ENCODE measurements at places on chromosomes 7 and 10. TPM values are rescaled to one million over a fixed set of nuclear protein-coding genes. Genes with fewer than 3 reads are reported as not detected.

DNA sequence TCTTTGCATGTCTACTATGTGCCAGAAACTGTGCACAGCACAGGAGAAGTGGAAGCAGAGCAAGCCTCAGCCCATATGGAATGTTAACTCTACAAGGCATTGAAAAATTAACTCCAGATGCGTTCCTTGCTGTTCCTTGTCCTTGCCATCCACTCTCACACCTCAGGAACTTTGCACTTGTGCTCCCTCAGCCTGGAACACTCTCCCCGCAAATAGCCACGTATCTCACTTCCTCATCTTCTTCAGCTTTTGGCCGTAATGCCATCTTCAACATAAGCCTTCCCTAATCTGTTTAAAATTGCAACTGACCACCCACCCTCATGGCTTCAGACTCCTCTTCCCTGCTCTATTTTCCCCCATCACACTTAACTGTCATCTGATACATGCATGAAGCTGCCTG, 83.2 kb upstream of the CAPZA2 start:
- no peak for DNase-seq
- H3K36me3 ChIP-seq, result no peaks in the 10 kb centered on the region
- no peaks in the 10 kb centered on the region for H3K27me3 ChIP-seq
- H3K4me3 ChIP-seq, result no peak overlapping the region
- H3K27ac ChIP-seq, result no peak overlapping the region
- peaks cover 16% of the 10 kb centered on the region for H3K4me1 ChIP-seq

DNA sequence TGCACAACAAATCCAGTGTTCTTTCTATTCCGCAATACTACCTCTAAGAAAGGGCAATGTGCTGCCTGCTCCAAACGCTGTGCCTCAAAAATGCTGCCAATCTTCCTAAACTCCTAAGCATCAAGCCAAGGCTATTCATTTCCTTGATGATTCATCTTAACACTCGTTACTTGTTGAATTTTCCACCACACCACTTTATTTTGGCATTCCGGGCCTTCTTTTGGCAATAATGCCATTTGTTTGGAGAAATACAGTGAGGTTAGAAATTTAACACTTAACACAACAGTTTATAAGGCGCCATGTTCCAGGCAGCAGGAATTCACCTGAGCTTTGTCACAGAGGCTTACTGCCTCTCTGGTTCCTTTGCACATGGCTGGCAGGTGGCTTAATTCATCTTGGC, 82.6 kb upstream of the ABCB5 start:
- no peaks in the 10 kb centered on the region for H3K27me3 ChIP-seq
- no peak overlapping the region for H3K4me3 ChIP-seq
- H3K4me1 ChIP-seq, result no peaks in the 10 kb centered on the region
- no peak for DNase-seq

Gene CAMK2B
- 98.0 TPM for total RNA-seq

- H3K27ac ChIP-seq, result no peak overlapping the region
- no peak for DNase-seq
- no peak overlapping the region for H3K4me3 ChIP-seq
- H3K36me3 ChIP-seq, result no peaks in the 10 kb centered on the region
- H3K4me1 ChIP-seq, result no peaks in the 10 kb centered on the region
- H3K27me3 ChIP-seq, result no peaks in the 10 kb centered on the region
Observed at GRCh38 chr10:61742812-61743211, 80.1 kb downstream of the CABCOCO1 start.

Gene PLAU
- total RNA-seq, result 4.9 TPM

DNA sequence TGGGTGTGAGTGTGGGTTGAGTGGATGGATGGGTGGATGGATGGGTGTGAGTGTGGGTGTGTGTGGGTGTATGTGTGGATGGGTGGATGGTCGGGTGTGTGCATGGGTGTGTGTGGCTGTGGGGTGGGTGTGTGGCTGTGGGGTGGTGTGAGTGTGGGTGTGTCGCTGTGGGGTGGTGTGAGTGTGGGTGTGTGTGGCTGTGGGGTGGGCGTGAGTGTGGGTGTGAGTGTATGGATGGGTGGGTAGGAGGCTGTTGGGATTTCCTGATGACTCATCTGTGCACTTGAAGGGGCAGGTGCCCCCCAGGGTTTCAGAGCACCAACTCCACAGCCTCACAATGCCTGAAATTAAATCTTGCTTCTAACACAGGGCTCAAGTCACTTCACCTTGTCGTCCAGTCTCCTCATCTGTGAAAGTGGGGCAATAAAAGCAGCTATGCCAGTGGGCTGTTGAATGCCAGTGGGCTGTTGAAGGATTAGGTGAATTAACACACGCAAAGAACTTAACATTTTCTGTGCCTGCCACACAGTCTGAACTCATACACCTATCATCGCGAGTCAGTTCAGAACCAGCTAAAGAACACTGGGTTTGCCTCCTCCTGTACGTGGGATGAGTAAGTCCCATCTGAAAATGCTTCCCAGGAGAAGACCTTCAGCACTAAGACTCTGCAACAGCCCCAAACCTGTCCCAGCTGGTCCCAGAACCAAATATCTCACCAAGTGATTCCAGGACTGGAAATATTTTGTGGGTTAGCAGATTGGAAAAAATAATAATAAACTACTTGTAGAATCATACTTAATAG, 32.0 kb downstream of the SFMBT2 start:
- no peaks in the 10 kb centered on the region for H3K27me3 ChIP-seq
- H3K36me3 ChIP-seq, result peaks cover 18% of the 10 kb centered on the region
- H3K4me1 ChIP-seq, result peaks cover 25% of the 10 kb centered on the region
- H3K27ac ChIP-seq, result no peak overlapping the region
- no peak overlapping the region for H3K4me3 ChIP-seq
- DNase-seq, result no peak

GRCh38 chr7:127209886-127210285, 42.9 kb downstream of the GRM8 start:
- H3K27me3 ChIP-seq, result peaks cover 60% of the 10 kb centered on the region
- H3K27ac ChIP-seq, result no peak overlapping the region
- DNase-seq, result no peak
- H3K4me3 ChIP-seq, result no peak overlapping the region

Gene C10orf71
- 136 TPM for total RNA-seq

DNA sequence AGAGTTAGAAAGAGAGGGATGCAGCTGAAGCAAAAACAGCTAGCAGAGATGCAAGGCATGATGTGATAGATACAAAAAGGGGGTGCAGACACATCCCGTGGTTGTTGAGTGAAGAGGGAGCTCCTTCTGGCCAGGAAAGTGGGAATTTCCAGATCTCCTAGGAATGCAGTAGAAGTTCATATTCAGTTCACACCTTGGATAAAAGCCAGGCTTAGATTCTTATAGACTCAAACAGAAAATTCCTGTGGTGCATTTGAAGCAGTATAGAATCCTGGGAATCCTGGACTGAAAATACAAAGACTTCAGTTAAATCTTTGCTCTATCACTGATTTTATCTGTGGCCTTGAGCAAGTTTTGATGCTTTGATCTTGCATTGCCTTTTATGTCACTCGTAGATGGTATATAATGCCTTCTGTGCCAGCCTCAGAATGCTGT, 33.9 kb downstream of the SGPL1 start:
- no peaks in the 10 kb centered on the region for H3K27me3 ChIP-seq
- no peak overlapping the region for H3K4me3 ChIP-seq
- peaks cover 18% of the 10 kb centered on the region for H3K4me1 ChIP-seq
- DNase-seq, result no peak
- H3K36me3 ChIP-seq, result peaks cover 40% of the 10 kb centered on the region
- no peak overlapping the region for H3K27ac ChIP-seq

Gene IFIT2
- total RNA-seq, result 4.5 TPM

DNA sequence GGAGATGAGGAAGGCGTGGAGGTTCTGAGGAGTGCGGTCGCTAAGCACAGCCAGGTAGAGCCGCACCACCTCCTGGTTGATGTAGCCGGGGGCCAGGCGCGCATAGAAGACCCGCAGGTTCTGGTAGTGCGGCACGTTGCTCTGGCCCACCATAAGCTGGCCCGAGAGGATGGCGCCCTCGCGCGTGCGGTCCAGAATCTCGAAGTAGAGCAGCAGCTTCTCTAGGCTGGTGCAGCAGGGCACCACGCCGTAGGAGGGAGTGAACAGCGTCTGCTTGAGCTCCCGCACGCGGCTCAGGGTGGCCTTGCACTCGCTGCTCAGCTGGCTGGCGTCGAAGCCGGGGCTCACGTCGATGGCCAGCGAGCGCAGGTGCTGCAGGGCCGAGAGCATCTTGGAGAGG, 77.8 kb upstream of the TNRC18 start:
- H3K4me1 ChIP-seq, result peaks cover 8% of the 10 kb centered on the region
- DNase-seq, result no peak
- H3K36me3 ChIP-seq, result peaks cover 38% of the 10 kb centered on the region

Gene TMEM130
- not detected for total RNA-seq

Gene GNGT1
- not detected for total RNA-seq

GRCh38 chr7:132279718-132280117, 296.6 kb downstream of the PLXNA4 start:
- H3K27ac ChIP-seq, result no peak overlapping the region
- H3K4me1 ChIP-seq, result peaks cover 10% of the 10 kb centered on the region
- H3K27me3 ChIP-seq, result no peaks in the 10 kb centered on the region
- DNase-seq, result no peak

- H3K27ac ChIP-seq, result peak overlapping the region; percentile 91
- peak overlapping the region; percentile 44 for H3K4me3 ChIP-seq
- H3K36me3 ChIP-seq, result no peaks in the 10 kb centered on the region
Observed at GRCh38 chr7:2863461-2864066, 19.5 kb upstream of the GNA12 start.

- H3K36me3 ChIP-seq, result no peaks in the 10 kb centered on the region
- no peaks in the 10 kb centered on the region for H3K4me1 ChIP-seq
- H3K27me3 ChIP-seq, result no peaks in the 10 kb centered on the region
- H3K27ac ChIP-seq, result no peak overlapping the region
- no peak for DNase-seq
- H3K4me3 ChIP-seq, result no peak overlapping the region
Observed at GRCh38 chr7:41256186-41256945, 446.5 kb downstream of the INHBA start.

GRCh38 chr7:101968720-101969466, 151.5 kb downstream of the CUX1 start:
- DNase-seq, result no peak
- H3K4me1 ChIP-seq, result peaks cover 28% of the 10 kb centered on the region
- H3K36me3 ChIP-seq, result no peaks in the 10 kb centered on the region
- no peaks in the 10 kb centered on the region for H3K27me3 ChIP-seq
- no peak overlapping the region for H3K4me3 ChIP-seq

GRCh38 chr7:12719141-12719919, 31.9 kb downstream of the ARL4A start:
- H3K27me3 ChIP-seq, result no peaks in the 10 kb centered on the region
- peaks cover 61% of the 10 kb centered on the region for H3K4me1 ChIP-seq
- H3K4me3 ChIP-seq, result no peak overlapping the region
- H3K27ac ChIP-seq, result peak overlapping the region; percentile 82
- H3K36me3 ChIP-seq, result no peaks in the 10 kb centered on the region

GRCh38 chr7:81321949-81322348, 403.1 kb upstream of the SEMA3C start:
- H3K4me3 ChIP-seq, result no peak overlapping the region
- no peaks in the 10 kb centered on the region for H3K36me3 ChIP-seq
- no peaks in the 10 kb centered on the region for H3K27me3 ChIP-seq
- no peaks in the 10 kb centered on the region for H3K4me1 ChIP-seq

GRCh38 chr10:132098539-132099388, 33.0 kb downstream of the JAKMIP3 start:
- DNase-seq, result no peak
- no peak overlapping the region for H3K27ac ChIP-seq
- H3K27me3 ChIP-seq, result no peaks in the 10 kb centered on the region
- no peak overlapping the region for H3K4me3 ChIP-seq
- no peaks in the 10 kb centered on the region for H3K36me3 ChIP-seq

All from left ventricle myocardium inferior (tissue), 1 donor.